ENCODE measurements at places on chromosomes 5 and 9.

DNA sequence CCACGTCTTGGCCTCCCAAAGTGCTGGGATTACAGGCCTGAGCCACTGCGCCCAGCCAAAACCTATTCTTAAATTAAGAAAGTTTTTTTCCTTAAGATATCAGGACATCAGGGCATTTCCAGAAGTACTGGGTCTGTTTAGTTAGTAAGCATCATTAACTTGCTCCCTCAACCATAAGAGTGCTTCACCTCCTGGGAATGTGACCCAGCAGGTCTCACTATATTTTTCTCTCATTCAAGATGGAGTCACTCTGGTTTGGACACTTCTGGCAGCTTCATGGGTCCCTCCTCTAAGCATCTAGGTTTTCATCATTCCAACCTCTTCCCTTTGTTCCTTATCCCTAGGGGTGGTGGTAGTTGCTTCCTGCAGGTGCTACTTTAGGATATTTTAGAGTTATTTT lies 10.3 kb upstream of the BRD3OS start:
- no peak for DNase-seq

DNA sequence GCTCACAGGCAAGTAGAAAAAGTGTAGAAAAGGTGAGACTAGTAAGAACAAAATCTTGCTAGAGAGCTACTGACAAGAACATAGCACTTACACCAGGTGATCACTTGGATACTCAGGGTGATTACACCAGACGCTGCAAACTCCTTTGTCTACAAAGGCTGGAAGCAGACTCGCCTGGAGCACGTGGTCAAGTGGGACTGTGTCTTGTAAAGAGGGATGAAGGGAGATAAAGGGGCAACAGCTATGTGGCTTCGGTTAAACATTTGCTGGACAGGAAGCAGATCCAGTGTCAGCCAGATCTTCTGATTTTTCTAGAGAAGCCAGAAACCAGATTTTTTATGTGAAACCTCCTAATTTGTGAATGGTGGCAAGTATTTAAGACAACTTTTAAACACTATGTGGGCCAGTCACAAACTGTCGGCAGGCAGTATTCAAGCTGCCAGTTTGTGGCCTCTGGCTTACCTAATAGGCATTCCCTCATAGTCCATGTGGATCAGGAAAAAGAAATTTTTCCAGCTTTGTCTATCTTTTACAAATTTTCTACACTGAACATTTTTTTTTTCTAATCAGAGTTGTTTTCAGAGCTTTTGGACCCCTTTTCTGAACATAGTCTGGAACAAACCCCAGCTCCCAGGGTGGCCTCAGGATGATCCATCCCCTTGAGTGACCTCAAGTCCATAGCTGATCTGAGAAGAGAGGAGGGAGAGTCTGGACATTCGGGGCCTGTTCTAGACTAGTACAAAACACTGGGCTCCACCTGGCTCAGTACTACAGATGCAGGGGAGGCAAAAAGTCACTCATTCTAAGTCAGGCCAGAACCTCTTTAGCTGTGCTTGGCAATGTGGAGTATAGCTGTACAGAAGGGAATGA lies 262.9 kb downstream of the ARRDC3 start:
- no peak for DNase-seq

DNA sequence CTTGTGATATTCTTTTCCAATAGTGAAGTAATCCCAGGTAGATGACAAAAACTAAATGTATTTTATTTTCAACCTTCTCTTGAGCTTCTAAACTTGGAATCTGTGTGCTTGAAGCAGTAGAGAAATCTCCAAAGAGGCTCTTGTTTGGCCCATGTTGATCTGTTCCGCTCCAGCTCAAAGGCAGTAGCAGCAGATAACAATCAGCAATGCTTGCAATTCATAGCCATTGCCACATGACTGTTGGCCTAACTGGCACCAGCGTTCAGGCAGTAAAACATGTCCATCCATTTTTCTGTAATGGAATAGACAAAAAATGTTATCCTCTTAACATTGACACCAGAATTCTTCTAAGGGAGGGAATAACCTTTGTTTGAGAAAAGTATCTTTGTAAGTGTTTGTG lies 270.7 kb upstream of the MSX2 start:
- no peak for DNase-seq

GRCh38 chr9:7536310-7536939 lies 263.2 kb downstream of the DMAC1 start:
- DNase-seq: peak; percentile 8

DNA sequence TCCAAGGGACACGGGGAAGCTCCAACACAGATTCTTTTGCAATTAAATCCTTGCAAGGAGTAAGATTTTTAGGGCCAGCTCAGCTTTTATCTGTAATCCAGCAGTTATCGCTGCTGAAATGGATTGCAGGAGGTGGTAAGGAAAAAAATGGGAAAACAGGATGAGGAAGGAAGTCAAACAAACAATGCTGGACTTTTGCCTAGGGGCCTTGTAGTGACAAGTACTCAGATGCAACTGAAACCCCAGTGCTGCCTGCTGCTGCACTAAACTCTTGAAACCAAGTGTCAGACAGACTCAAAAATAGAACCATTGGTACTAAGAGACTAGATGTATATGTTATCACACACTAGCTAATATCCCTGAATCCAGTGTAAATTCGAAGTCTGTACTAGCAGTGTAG lies 309.2 kb downstream of the CTNND2 start:
- DNase-seq: no peak

DNA sequence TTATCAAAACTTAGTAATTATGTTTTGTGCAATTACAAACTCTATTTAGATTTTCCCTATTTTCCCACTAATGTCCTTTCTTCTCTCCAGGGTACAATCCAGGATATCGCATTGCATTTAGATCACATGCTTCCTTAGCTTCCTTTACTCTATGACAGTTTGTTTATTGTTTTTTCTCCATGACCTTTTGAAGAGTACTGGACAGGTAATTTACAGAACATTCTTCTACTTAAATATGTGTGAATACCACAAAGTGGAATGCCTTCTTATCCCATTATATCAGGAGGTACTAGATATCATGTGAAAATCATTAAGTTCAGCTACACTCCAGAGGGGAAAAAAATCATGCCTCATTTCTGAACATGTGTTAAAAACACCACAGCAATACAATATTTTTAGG lies 776.6 kb upstream of the CDH9 start:
- no peak for DNase-seq

- no peak for DNase-seq
Observed at GRCh38 chr9:104850786-104851545, 77.0 kb downstream of the ABCA1 start.

- DNase-seq: no peak
Observed at GRCh38 chr5:53191548-53192165, 82.1 kb upstream of the MOCS2 start.

- no peak for DNase-seq
Observed at GRCh38 chr9:34190996-34191892, 12.4 kb downstream of the UBAP1 start.

DNA sequence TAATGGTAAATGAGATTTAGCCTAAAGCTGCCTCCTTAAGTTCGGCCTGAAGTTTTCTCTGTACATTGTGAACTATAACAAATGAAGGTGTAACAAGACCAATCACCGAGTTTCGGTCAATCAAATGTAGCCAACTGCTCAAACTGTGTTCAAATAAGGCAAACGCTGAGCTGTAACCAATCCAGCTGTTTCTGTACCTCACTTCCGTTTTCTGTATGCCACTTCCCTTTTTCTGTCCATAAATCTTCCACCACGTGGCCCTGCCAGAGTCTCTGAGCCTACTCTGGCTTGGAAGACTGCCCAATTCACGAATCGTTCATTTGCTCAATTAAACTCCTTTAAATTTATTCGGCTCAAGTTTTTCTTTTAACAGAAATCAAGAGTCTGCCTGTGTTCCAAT lies 193.5 kb upstream of the KLF9 start:
- DNase-seq: no peak

- no peak for DNase-seq
Observed at GRCh38 chr5:83072966-83073365, 4.2 kb downstream of the TMEM167A start.

DNA sequence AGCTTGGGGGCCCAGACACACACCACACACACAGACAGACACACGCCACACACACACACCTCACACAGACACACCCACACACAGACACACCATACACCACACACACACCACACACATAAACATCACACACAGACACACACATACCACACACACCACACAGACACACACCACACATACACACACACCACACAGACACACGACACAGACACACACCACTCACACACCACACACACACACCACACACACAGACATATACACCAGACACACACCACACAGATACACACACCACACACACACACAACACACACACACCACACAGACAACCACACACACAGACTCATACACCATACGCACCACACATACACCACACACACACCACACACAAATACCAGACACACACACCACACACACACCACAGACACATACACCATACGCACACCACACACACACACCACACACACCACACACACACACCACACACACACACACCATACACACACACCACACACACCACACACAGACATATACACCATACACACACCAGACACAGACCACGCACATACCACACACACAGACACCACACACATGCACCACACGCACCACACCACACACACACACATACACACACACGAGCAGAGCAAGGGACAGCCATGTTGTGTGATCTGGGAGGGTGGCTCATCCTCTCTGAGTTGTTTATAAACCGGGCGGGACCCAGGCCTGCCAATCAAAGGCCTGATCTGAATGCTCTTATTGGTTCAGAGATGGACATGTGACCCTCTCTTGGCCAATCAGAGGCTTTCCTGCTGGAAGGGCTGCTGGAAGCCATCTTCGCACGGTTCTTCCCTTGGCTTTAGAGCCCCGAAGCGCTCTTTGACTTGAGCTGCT lies 148.3 kb downstream of the GAPVD1 start:
- no peak for DNase-seq

DNA sequence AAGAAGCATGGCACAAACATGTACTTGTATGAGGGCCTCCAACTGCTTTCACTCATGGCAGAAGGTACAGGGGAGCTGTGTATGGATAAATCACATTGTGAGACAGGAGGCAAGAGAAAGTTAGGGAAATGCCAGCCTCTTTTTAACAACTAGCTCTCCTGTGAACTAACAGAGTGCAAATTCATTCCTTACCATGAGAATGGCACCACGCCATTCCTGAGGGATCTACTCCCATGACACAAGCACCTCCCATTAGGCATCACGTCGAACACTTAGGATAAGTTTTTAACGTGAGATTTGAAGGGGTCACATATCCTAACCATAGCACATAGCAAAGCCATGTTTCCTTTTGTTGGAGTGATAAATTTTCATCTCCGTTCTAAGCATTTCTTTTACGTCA lies 747.2 kb upstream of the CHD1 start:
- no peak for DNase-seq

- no peak for DNase-seq
Observed at GRCh38 chr5:12330381-12330780, 426.1 kb upstream of the CTNND2 start.

DNA sequence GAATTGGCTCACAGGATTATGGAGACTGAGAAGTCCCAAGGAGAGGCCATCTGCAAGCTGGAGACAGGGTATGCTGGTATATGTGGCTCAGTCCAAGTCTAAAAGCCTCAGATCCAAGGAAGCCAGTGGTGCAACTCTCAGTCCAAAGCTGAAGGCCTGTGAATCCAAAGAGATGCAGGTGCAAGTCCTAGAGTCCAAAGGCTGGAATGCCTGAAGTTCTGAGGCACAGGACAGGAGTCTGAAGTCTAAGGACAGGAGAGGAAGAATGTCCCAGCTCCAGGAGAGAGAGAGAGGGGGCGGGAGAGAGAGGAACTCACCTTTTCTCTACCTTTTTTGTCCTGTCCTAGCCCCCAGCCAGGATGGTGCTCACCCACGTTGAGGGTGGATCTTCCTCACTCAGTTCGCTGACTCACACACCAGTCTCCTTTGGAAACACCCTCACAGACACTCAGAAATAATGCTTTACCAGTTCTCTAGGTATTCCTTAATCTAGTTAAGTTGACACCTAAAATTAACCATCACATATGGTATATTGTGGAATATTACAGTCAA lies 49.6 kb downstream of the KCNN2 start:
- no peak for DNase-seq

DNA sequence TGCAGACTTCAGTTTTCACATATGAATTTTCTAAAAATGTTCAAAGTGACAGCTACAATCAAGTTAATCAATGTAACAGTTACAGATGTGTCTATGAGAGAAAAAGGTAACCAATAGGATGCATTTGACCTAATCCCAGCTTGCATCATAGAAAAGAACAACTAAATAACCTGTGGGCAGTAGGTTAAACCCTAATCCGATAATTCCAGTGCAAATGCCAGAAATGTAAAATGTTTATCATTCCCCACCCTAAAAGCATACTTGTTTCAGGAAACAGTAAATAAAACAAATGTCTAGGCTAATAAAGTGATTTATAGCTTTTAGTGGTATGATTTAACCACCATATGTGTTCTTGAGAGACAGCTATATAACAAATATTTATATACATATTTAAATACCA lies 592.6 kb downstream of the PRELID2 start:
- DNase-seq: no peak

- no peak for DNase-seq
Observed at GRCh38 chr5:76547242-76547890, 75.8 kb downstream of the F2RL2 start.

GRCh38 chr5:175671013-175671412 lies 13.1 kb downstream of the HRH2 start:
- DNase-seq: no peak

GRCh38 chr5:14821100-14821845 lies 50.3 kb downstream of the ANKH start:
- no peak for DNase-seq

DNA sequence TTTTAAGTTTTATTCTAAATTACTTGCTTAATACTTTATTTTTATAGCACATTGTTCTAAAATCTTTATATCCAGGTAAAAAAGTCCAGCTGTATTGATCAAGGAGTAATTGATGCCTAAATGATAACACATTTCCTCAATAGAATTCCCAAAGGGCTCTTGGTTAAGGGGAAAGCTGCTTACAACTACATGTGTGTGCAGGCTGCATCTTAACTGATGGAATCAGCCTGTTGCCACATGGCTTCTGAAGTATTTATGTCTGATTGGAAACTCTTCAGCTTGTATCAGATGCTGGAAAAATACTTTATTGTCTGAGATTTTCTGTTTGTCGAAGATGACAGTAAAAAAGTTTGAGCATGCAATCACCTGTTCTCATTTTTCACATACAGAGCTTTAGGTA lies 182.6 kb downstream of the FBXL7 start:
- no peak for DNase-seq

Measured in NCI-H1105 (cell line).